CD4-positive, alpha-beta T cell treated with Interferon alpha-2 for 1 hour (primary cell): ENCODE measurements at places on chromosomes 7 and 10.

- DNase-seq = no peak
Measured at GRCh38 chr7:26454180-26454579, 162.5 kb downstream of the SNX10 start.

DNA sequence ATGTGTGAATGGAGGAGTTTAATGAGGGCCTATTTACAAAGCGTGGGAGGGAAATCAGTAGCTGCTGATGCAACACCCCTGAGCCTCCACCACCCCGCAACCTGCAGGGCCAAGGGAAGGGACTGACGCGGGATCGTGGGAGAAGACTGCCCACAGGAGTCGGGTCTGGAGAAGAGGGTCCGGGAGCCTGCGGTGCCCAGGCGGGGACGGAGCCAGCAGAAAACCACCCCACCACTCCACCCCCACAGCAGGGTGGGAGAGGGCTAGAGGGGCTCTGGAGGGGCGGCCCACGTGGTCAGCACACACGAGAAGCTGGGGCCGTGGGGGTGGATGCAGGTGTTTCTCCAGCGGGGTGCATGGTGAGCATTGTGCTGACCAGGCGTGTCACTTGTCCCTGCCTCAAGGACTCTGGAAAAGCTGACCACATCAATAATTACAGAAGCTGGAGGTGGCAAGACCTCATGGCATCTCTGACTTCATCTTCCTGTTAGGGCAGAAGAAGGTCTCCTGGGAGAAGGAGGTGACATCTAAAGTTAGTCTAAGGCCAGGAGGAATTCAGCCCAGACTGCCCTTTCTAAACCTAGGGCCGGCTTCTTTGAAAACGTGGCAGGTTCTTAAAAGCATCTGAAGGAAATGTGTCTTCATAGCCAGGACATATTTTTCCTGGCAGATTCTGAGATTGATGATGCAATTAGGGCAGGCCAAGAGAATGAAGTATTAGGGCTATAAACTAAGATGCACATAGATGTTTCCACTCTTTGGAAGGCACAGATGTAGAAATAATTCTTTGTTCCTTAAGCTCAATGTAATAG, 150.9 kb downstream of the RGS10 start:
- no peak for DNase-seq

DNA sequence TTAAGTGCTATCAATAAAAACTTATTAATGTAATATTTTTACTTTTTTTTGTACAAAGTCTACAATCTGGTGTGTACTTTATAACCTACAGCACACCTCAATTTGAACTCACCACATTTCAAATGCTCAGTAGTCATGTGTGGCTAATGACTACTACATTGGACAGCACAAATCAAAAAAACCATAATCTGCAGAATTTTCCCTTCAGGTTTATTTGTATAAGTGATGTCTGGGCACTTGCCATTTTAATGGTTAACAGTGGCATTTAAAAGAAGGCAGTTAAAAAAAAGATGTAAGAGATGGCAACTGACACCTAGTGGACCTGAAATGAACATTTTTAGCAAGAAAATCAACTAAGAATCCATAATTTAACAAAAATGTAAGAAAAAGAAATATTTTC, 124.6 kb upstream of the NRBF2 start:
- DNase-seq = no peak

DNA sequence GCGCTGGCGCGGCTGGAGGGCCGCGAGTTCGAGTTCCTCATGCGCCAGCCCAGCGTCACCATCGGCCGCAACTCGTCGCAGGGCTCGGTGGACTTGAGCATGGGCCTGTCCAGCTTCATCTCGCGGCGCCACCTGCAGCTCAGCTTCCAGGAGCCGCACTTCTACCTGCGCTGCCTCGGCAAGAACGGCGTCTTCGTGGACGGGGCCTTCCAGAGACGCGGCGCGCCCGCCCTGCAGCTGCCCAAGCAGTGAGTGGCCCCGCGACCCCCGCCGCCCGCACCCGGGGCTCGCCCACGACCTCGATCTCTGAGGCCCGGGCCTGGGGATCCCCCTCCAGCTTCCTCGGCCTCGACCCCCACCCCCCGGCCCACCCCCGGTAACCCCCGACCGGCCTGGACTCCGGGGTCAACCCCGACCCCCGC, 537 bp downstream of the FOXK1 start:
- peak; percentile 36 for DNase-seq

DNA sequence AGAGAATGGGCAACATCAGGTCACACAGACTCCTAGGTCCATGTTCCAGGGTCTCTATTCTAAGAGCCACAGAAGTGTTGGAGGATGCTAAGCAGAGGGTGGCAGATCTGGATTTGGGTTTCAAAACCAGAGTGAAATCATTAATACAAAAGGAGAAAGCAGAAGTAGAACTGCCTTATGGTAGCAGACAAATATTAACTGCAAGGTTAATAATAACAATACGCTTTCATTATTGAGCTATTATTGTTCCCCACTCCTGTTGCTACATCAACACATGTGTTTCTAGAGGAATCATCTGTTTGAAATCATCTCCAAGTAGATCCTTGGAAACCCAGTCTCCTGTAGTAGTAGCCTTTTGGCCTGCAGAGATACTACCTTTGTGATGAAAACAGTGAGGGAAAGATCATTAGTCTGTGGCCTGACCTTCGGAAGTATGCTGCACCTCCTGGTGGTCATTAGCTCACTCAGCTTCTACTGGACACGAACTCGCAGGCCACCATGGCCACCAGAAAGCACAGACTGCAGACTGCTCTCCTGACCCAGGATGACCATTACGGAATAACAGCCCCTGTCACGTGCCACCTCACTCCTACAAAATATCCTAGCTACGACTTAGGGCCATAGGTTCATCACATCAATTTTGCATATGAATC, 84.6 kb downstream of the XPNPEP1 start:
- no peak for DNase-seq

DNA sequence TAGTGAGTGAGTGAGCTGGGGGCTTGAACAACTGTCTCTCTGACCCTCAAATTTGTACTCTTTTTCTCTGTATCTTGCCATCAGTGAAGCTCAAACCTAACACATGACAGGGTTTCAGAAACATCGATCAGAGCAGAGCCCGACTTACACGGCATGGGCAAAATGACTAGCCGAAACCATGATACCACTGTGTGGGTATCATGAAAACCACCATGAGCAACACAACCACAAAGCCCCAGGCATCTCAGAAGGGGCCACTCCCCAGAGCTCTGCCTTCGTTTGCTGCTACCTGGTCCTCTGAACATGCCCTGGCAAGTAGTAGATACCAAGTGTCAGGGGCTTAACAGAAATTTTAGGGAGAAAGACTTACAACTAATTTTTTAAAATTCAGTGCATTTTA, 308.5 kb downstream of the WDR11 start:
- DNase-seq = no peak

DNA sequence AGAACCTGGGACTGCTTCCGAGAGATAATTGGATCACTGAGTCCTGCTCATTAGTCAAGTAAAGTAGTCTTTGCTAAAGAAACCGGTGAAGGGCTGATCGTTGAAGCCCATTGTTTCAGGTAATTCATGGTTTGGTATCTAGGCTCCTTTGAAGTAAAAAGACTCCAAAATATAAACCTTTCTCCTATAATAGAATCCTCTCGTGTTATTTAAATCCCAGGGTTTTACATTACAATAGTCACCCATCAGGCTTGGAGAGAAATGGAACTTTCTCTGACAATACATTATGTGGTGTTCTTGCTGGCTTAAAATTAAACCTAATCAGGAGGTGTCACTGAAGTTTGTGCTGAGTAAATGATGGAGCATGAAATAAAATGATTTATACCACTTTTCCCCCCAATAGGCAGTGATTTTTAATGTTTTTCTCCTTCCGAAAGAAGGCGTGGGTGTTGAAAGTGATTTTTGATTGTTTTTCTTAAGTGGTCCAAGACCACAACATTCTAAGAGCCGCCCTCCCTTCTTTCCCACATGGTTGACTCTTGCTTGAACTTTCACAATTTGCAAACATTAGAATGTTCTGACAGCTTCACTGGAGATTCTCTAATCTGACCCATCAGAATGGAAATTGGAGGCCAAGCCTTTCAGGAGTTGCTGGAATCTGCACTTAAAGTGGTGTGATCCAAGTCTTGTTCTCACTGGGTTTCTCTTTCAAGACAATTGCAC, 44.2 kb downstream of the LRMDA start:
- no peak for DNase-seq

- no peak for DNase-seq
Measured at GRCh38 chr10:98357194-98357822, 57.7 kb downstream of the PYROXD2 start.

DNA sequence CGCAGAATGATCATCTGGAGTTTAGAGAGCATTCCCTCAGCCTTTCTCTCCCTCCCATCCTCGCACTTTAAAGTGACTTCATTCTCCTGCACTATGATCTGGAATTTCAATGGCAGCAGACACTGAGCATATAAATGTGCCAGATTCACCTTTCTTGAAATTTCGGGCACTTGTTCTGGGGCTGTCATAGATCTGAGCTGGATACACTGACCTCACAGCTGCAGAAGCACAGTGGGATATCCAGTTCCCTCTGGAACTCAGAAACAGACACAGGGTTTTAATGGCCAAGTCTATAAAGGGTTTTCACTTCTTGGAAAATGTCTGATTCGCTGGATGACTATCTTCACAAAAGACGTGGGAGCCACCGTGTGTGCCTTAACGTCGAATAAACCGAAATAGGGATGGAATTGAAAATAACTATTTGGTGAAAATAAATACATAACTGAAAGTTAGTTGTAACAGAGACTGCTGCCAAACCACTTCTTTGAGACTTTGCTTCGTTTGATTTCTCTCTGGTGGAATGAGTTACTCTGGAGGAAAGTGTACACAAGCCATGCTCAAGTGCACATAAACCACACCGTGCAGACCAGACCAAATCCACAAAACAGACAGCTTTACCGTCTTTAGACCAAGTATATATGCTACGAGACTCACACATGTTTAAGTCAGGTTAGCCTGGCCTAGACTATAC, 126.1 kb downstream of the SVIL start:
- no peak for DNase-seq

- peak; percentile 32 for DNase-seq
Measured at GRCh38 chr10:63466144-63466935, 563 bp upstream of the JMJD1C start.
